Retinal pigment epithelial cell (primary cell): ENCODE measurements at places on chromosomes 5 and 9.

GRCh38 chr5:201672-202071 lies 10.4 kb downstream of the LRRC14B start:
- no peak for DNase-seq

- no peak for DNase-seq
Measured at GRCh38 chr5:151015974-151016587, 4.3 kb upstream of the GPX3 start.

DNA sequence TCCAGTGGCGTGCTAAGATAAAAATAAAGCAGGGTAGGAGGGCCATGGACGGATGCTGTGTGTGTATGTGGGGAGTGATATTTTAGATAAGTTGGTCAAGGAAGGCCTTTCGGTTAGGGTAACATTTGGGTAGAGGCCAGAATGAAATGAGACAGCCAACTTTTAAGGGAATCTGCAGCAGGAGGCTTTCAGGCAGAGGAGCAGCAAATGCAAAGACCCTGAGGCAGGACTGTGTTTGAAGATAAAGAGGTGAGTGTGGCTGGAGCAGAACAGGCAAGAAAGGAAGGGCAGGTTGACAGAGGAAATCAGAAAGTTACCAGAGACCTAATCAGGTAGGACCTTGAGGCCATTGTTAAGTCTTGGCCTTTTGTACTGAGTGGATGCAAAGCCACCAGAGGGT lies 106.2 kb downstream of the MAST4 start:
- DNase-seq: no peak

GRCh38 chr5:81749561-81750307 lies 1.2 kb downstream of the SSBP2 start:
- DNase-seq: no peak

DNA sequence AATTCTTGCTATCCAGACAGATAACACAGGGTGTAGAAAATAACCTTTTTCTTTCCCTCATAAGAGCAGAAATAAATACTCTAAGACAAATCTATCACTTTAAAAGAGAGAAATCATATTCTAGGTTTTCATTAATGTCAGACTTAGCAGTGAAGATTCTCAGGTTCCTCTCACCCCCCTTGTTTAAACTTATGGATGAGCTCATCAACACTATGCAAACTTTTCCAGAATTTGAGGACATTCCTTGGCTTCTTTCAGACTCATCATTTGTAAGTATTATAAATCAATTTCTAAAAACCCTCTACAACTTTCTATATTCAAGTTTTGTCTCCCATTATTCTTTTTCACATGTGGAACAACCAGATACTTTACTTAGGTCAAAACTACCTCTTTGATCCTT lies 374.9 kb upstream of the TRPC7 start:
- DNase-seq: no peak

GRCh38 chr9:126853667-126854066 lies 6.8 kb upstream of the ZBTB34 start:
- DNase-seq: peak; percentile 30

DNA sequence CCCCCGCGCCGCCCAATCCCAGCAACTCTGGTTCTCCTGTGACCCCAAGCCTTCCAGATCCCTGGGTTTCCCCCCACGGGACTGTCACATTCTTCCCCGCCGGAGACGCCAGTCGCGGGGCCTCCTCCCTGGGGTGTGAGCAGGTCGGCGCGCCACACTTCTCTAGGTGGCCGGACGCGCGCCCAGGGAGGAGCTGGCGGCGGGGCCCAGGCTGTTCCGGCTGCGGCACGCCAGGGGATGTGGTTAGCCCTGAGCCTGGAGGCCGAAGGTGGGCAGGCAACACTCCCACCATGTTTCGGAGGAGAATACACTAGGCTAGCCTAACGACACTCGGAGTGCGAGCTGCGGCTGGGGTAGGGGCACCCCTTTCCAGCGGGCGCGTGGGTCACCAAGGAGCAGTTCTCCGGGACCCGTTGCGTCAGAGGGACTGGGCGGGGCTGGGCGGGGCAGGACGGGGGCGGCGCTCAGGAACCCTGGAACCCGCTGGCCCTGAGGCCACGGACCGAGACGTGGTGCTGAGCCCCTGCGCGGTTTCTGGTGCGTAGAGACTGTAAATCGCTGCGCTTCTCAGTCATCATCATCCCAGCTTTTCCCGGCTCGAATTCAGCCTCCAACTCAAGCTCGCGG lies at the start of gene SLC27A6:
TSS of gene SLC27A6 (plus strand) at position 478 of the 627 bp plus-strand sequence. CDS start 650 bp downstream, outside the sequence.
- DNase-seq: no peak

- DNase-seq: no peak
Measured at GRCh38 chr5:93117751-93118531, 463.1 kb downstream of the NR2F1-AS1 start.

GRCh38 chr9:106643211-106643930 lies 219.6 kb upstream of the ZNF462 start:
- DNase-seq: no peak

GRCh38 chr5:119895066-119895465 lies 265.7 kb downstream of the FAM170A start:
- DNase-seq: no peak

DNA sequence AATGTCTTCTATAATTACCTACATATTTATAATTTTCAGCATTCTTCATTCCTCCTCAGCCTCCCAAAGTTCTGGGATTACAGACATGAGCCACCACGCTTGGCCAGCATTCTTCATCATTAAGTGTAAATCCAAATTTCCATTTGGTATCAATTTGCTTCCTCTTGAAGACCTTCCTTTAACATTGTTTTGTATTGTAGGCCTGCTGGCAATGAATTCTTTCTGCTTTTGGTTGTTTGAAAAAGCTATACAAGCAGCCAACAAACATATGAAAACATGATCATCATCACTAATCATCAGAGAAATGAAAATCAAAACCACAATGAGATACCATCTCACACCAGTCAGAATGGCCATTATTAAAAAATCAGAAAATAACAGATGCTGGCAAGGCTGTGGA lies 56.4 kb downstream of the GCNT4 start:
- DNase-seq: no peak

DNA sequence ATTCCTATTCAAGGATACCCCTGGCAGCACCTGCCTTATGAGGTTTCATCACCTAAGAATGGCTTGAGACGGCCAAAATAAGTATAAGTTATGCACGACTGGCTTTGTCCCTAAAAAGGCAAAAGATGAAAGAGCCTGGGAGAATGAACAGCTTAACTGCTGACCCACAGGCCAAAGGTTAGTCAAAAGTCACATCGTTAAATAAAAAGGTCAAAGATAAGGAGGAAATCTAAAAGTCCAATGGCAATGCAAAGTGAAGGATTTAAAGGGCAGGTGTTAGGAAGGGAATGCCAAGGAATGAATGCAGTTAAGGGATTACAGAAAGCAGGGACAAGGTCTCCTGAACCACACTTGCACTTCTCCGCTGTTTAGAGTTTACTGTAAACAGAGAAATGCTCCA lies 5.6 kb downstream of the TAL2 start:
- DNase-seq: no peak

DNA sequence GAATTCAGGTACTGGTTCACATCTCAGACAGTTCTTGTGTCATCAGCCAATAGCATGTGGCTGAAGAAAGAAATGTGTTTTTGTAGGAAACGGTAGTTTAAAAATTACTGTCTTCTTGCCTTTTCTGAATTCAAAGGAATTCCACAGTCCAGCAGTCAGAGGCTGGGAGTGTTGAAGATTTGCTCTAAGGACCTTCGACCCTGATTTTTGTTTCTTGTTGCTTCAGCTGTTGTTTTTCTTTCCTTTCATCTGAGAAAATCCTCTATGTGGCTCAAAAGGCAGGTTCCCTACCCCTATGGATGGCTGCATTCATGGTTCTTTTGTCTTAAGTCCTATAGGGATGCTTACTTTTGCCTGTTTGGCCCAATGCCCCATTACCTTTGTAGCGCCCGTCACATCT lies 304.9 kb downstream of the TMEM167A start:
- no peak for DNase-seq

- DNase-seq: no peak
Measured at GRCh38 chr5:174172152-174172551, 126.6 kb downstream of the NSG2 start.

GRCh38 chr9:92432972-92433548 lies 8.8 kb upstream of the OMD start:
- DNase-seq: no peak

GRCh38 chr5:32785611-32786254 lies 74.6 kb downstream of the NPR3 start:
- DNase-seq: peak; percentile 86
